ENCODE measurements at places on chromosomes 12 and 14.

DNA sequence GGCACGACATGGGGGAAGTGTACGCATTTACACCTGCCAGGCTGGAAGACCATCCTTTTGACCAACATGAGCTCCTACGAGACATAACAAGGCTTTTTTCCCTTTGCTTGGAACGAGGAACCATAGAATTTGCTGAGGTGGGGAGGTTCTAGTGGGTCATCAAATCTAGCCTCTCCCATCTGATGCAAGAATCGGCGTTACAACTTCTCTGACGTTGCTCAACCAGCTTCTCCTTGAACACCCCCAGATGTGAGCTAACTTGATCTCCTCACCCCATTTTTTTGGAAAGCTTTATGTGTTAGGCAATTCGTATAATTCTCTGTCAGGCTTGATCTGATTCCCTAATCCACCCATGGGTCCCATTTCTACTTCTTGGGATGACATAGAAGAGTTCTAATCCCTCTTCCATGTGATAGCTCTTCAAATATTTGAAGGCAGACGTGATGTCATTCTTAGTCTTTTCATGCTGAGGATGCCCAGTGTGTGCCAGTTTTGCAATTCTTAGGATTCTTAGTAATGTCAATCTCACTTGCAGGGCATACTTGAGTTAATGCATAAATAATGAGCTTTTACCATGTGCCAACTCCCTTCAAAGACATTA is 163.6 kb upstream of the PARP11 start:
- no peak for DNase-seq

DNA sequence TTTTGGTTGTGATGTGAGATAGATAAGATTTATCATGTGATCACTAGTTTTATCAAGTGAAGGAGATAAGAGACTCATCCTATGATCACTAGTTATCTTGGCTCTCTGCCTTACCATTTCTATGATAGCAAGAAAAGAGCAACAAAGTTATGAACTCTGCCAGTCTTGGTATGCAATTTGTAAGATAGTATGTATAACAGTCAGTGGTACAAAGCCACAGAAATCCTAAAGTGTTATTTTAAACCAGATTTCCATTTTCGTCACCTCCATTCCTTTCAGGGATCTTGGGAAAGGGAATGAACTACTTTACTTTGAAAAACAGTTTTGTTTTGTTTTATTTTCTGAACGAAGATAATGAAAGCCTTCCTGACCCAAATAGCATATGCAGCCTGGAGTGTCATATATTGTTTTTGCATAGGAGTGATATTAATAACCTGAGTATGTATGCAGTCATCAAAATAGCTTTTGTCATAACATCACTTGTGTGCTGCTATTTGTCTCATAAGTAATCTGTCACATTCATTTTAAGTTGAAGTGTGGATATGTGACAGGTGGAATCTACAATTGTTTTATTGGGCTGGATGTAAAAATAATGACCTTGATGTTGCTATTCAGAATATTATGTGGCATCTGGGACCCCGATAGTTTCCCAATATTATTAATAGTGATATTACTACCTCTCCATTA is 35.0 kb downstream of the FLRT2 start:
- DNase-seq: no peak

- DNase-seq: no peak
These were observed 12.2 kb downstream of the SLC7A7 start for GRCh38 chr14:22802860-22803686.

DNA sequence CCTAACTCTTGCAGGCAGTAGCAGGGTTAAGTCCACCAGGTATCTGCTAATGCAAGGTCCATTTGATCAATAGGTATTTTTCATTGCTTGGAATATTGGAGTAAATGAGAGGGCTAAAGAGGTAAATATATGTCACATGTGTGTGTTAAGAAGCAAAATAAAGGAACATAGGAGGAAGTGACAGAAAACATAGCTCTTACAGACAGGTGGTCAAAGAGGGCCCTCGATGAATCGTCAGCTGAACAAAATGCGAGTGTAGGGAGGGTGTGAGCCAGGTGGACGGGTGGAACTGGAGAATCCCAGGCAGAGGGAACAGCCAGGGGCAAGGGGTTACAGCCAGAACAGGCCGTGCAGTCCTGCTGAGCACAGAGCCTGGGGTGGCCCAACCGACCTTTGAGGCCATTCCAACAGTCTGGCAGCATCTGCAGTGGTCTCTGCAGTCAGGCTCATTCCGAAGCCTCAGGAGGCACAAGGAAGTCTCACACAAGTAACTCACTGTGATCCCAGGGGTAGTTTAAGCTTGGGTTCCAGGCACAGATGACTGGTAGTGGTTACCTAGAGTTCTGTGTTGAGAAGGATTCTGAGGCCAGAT is 43.2 kb downstream of the CCDC88C start:
- no peak for DNase-seq

DNA sequence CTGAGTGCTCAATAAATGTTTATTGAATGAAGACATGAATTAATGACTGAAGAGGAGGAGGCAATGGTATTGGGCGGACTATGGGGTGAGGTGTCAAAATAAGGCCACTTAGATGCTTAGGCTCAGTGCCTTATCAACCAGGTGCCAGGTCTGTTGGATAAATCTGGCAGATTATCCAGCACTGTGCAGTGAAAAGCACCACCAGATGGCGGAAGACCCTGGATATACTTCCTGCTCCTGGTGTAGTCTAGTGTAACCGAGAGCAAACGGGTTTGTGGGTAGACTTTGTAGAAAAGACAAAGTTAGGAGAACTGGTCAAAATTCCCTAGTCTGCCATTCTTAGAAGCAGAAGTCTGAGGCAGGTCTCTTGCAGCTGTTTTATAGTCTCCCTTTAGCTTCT is 306.3 kb downstream of the ATP23 start:
- DNase-seq: no peak

GRCh38 chr14:75967866-75968265 is 13.9 kb downstream of the TGFB3 start:
- no peak for DNase-seq

GRCh38 chr12:119417440-119417839 is 82.9 kb downstream of the CCDC60 start:
- no peak for DNase-seq

GRCh38 chr12:99767809-99768208 is 120.3 kb downstream of the GARIN6 start:
- DNase-seq: no peak

- no peak for DNase-seq
These were observed 720.1 kb upstream of the TMEM132C start for GRCh38 chr12:127546721-127547505.

- DNase-seq: no peak
These were observed 404.9 kb upstream of the TMPO start for GRCh38 chr12:98110536-98110935.

- DNase-seq: no peak
These were observed 25.7 kb downstream of the ITPR2 start for GRCh38 chr12:26807292-26807691.

DNA sequence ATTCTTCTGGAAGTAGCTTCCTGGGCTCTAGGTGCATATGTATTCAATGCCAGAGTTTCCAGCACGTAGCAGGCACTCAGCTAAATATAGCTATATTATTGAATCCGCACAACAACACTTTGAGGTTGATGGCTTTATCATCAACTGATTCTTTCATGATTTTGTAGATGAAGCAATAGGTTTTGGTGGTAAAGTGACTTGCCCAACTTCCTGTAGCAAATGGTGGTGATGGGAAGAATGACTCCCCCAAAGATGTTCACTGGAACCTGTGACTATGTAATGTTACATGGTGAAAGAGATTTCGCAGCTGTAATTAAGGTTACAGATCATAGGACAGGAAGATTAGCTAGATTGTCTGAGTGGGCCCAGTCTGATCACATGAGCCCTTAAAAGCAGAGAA is 3.2 kb downstream of the TDRD9 start:
- DNase-seq: no peak

DNA sequence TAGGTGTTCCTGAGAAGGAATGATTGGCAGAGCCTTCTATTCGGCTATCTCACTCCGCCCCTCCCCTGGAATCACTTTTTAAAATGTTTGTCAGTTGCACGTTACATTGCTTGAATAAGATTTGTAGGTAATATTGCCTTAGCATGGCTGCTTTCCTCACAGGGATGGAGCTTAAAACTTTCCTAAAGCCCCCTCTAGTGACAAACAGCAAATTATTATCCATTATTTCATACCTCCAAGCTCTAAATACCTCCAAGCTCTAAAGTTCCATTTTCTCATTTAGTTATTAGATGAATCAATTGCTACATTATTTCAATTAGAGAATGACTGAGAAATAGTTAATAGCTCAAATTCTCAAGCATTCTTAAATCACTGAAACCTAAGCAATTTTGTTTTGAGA is 5.1 kb upstream of the SPATA7 start:
- no peak for DNase-seq

DNA sequence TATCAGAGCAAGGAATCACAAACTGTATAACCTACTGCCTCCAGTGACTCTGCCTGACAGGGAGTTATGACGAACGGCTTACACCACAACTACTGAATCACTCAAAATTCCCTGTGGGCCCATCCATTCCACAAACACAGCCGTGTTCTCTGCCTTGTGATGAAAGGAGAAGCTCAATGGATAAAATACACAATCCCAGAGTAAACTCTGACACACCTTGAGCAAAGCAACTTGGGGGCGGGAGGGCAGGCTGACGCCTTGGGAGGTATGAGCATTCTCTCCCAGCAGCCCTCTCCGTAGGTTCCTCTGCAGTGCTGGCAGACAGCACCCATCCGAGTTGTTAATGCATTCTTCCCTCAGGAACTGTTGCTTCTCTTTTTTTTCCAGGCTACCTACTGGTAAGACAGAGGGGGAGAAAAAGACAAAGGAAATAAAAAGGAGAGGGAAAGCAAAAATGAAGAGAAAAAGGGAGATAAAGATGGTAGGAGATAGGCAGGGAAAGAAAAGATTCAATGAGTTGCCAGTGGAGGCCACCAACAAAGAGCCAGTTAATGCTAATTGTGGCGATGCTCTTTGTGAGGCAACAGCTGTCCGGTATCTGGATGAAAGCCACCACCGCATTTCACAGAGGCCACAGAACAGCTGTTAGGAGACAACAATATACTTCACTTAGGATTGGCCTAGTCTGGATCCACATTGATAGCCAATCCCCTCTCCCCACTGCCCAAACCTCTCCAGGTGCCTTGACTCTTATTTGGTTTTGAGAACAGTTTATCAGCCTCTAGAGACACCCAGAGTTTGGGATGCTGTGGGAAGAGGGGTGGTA is 4.7 kb upstream of the DIO2 start:
- no peak for DNase-seq
